ENCODE measurements at places on chromosomes 7 and 10.

DNA sequence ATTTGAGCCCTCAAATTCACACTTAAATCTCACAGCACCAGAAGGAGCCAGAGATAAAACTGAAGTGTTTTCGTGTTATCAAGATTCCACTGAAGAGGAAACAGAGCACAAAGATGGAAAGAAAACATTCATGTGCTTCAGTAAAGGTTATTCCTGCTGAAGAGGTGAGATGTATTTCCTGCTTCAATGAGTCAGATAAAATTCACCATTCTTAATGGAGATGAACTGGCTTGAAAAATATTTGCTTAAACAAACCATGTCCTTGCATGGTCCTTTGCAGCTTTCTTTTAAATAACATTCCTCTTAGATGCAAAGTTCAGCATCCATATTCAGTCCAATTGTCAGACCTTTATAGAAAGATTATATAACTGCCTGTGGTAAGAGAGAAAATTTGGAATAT, 294.2 kb downstream of the IPMK start:
- DNase-seq: no peak

DNA sequence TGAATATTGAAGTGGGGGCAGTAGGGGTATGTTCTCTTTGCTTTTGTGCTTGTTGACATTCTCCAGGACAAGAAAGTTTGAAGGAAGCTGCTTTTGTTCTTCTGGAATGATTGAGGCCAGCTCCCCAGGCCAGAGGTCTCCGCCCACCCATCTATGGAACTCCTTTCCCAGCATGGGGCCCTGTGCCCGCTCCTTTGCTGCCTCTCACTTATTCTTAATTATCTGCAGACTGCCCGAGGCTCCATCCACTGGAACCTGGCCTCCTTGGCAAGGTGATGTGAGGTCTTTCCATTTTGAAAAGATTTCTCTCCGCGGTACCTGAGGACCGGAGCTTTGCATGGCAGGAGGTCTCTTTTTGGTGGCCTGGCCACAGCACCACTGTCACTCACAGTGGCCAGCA, 39.3 kb upstream of the MKI67 start:
- DNase-seq: no peak

GRCh38 chr7:34453150-34453549, 204.9 kb upstream of the NPSR1 start:
- DNase-seq: no peak

DNA sequence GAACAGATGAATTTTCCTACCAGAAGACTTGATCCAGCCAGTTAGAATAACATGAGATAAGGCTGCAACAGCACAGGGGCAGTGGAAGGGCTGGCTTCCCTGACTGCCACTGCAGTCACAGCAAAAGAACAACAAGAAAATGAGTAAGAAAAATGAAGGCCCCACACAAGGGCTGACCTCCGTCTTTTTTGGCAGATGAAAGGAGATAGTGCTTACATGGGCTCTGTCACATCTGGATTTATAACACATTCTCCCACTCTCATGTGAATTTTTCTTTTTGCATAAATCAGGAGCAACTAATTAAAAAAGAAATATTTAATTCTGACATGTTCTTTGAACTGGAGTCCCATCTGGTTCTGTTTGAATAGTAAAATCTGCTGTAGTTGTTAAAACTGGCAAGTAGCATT, 99.6 kb downstream of the NRP1 start:
- DNase-seq: no peak

- DNase-seq: no peak
These were observed 149.1 kb downstream of the UBE2H start for GRCh38 chr7:129803546-129804081.

- no peak for DNase-seq
These were observed 28.3 kb upstream of the FRMD4A start for GRCh38 chr10:14358886-14359573.

DNA sequence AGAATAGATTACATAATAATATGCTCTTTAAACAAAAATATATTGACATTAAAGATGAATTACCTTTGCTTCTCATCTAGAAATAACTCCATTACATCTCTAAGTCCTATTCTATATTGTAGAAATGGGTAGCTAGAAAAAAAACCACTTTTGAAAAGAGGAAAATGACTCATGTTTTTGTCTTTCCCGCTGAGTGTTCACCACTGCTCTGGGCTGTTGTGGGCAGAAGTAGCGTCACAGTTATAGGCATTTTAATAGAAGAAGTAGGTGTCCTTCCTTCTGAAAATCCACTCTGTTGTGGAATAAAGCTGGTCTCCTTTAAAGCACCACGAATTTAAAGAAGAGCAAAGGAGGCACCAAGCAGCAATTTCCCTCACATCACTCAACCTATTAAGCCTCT, 117.6 kb upstream of the NFE2L3 start:
- no peak for DNase-seq

DNA sequence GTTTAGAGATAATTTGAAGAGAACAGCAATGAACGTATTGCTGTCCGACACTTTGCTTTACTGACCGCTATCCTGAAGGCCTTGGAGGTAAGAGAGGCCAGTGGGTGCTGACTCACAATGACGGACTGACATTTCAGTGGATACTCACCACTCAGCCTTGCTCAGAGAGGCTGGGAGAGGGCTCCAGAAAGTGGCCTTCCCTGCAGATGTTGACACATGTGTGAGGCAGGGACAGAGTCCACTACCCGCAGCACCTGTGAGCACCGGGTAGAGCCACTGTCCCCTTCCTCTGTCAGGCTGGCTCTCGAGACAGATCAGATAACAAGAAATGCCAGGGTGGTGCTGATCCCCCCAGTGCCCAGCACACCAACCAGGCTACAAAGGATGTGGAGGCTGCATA, 75.0 kb downstream of the GPR26 start:
- DNase-seq: no peak

DNA sequence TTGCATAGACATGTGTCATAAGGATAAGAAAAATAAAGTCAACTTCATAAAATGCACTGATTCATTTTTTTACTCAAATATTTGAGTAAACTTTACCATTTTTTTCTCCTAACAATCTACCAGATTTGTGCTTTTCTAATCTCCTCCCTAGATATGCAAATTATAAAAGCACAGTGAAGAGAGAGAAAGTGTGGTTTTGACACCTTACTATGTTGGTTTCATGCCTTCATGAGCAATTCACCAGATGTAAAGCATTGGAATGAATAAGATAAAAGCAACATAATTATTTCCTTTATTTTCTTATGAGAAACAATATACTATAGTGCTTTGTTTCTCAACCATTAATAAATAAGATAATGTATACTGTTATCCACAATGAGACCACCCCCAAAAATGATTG, 432.5 kb upstream of the PCDH15 start:
- no peak for DNase-seq

DNA sequence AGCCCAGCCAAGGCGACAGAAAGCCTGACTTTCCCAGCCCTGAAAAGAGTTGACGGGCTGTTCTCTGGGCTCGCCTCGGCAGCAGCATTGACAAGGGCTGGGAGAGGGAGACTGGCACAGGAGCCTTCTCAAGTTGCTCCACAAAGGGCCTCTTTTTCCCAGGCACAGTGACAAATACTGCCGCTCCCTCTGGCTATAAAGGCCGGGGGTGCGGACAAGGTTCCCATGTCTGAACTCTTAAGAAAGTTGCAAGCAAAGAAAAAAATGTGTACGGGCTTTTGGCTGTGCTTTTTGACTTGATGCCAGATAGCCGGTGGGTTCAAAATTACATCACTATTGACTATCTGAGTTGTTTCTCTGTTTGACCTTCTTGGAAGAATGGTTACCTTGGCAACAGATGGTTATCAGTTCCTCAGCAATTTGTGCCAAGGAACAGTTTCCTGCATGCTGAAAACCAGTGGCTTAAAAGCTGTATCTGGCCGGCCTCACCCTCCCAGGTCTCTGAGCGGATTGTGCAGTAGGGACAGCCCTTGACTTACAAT, 115.9 kb upstream of the EEPD1 start:
- DNase-seq: no peak

DNA sequence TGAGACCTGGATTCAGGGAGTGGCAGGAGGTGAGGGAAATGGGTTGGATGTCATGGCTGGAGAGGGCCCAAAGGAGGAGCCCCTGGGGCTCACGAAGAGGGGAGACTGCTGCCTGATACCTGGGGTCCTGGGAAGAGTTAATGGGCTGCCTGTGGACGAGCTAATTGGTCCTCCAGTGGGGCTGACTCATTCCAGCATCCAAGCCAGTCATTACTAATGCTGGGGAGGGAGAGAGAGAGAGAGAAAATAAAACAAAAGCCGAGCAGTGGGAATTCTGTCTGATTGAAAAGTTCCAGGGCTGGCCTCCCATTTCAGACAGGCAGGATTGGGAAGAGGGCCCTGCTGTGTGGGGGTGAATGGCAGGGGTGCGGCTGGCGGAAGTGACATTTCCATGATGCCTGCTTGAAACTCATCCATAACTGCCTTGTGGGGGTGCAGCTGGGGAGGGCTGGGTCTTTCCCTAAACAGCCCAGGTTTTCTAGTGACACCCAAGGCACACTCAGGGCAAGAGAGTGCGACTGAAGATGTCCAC, 297.8 kb downstream of the RPS24 start:
- DNase-seq: no peak

- DNase-seq: no peak
These were observed 66.4 kb downstream of the ZNF503 start for GRCh38 chr10:75335191-75335590.

DNA sequence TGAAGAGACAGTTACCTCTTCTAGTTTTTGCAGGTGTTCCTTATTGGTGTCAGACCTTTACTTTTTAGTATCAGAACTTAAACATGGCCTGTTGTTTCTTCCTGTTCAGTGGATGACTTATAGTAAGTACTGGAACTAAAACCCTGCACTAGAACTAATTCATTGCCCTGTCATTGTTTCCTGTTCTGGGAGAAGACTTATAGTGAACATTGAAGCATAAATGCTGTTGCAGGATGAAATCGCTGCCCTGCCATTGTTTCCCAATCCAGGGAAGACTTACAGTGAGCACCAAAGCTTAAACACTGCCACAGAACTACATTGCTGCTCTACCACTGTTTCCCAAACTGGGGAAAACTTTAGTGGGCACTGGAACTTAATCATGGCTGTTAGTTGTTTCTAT, 13.1 kb downstream of the IPMK start:
- DNase-seq: no peak

- no peak for DNase-seq
These were observed 157.4 kb downstream of the ST7 start for GRCh38 chr7:117110480-117111315.

DNA sequence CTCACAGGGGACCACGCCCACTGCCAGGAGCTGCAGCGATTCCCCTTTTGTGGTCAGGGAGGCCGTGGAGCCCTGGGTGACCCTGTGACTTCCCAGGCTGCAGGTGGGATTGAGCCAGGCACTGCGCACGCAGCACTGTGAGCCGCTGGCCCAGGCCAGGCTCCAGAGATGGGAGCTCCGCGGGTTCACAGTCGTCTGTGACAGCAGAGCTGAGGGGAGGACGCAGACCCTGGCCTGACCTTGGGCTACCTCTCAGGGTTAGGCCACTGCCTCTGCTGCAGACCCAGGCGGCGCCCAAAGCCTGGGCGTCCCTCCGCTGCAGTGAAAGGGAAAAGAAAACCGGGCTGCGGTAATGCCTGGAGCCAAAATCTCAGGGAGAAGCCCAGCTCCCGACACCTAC, 107.5 kb upstream of the GPR26 start:
- no peak for DNase-seq

GRCh38 chr10:43407148-43407575, 1.8 kb downstream of the HNRNPF start:
- DNase-seq: no peak

GRCh38 chr10:49613165-49613881, 514 bp upstream of the CHAT start:
- no peak for DNase-seq

- no peak for DNase-seq
These were observed 2.2 kb downstream of the C10orf67 start for GRCh38 chr10:23342213-23342884.

GRCh38 chr10:33139181-33139646, 181.2 kb upstream of the ITGB1 start:
- DNase-seq: no peak

- DNase-seq: no peak
These were observed 124.0 kb upstream of the PRSS58 start for GRCh38 chr7:142381727-142382390.

GRCh38 chr10:86376852-86377796, 10.5 kb upstream of the GRID1 start:
- DNase-seq: no peak

DNA sequence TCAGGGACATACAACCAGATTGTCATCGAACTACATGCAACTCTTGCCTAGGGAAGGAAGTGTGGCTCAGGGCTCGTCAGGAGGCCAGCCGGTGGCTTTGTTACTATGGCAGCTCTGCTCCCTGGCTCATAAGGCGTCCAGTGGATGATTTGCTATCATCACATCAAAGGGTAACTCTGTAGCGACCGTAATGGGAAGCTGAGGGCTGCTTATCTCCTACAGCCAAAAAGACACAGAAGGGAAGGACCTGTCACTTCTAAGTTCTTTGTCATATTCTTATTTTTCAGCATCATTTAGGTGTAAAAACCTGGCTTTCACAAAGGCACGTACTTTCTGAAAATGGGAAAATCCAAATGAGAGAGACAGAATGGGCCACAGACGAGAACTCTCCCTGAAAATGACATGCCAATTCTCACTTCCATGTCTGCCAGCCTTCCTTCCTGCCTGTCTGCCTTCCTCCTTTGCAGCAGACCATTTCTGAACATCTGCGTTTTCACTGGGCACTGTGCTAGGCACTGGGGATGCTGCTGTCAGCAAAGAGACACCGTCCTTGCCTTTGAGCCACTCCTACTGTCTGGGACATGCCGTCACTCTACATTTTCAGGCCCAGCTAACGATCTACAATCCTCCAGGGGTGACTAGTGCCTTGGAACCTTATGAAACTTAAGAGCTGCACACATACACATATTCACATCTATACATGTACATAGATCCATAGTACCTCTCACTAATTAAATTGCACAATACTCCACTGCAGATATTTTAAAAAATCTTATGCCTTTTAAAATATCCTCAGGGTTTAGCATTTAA, 26.9 kb downstream of the ENKUR start:
- DNase-seq: no peak

- no peak for DNase-seq
These were observed 42.5 kb downstream of the DPCD start for GRCh38 chr10:101630633-101630920.

DNA sequence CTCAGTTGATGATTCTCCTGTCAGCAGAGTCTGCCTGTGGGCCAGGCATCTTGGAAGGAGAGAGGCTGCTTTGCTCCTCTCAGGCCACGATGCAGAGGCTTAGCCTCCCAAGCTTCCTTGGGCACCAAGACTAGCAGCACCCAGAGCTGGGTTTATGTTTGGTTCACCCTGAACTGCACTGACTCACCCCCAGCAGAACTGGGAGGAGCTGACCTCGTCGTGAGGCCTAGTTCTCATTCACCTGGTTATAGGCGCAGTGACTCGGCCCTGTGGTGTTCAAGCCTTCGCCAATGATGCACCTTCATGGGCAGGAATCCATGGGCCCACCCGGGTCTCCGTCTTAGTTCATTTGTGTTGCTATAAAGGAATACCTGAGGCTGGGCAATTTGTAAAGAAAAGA, 122.0 kb upstream of the ZNF438 start:
- DNase-seq: no peak

- DNase-seq: no peak
These were observed 252.2 kb upstream of the PLXNA4 start for GRCh38 chr7:132828502-132828901.

All from AG04449 (cell line).